ENCODE measurements at places on chromosomes 3 and 15.

- DNase-seq, result peak; percentile 69
These were observed 97.3 kb downstream of the NPAP1 start for GRCh38 chr15:24772686-24773373.

GRCh38 chr3:140341203-140341602 is 336.7 kb upstream of the TRIM42 start:
- DNase-seq, result no peak

DNA sequence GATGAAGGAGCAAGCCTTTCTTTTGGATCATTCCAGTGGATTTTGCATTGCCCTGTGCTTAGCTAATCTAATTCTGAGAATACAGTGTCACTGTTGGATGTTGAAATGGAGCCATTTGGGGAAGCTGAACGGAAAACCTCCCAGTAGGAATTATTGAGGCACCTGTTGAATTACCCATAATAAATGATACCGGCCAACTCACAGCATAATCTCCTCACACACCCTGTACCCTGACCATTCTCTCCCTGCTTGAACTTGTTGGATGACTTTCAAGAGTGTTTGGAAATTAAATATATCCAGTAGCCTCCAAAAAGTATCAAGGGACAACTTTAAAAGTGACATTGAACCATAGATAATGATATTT is 171.4 kb upstream of the HES1 start:
- DNase-seq, result no peak

- DNase-seq, result peak; percentile 84
These were observed 68.4 kb upstream of the CHRNB4 start for GRCh38 chr15:78709263-78709882.

DNA sequence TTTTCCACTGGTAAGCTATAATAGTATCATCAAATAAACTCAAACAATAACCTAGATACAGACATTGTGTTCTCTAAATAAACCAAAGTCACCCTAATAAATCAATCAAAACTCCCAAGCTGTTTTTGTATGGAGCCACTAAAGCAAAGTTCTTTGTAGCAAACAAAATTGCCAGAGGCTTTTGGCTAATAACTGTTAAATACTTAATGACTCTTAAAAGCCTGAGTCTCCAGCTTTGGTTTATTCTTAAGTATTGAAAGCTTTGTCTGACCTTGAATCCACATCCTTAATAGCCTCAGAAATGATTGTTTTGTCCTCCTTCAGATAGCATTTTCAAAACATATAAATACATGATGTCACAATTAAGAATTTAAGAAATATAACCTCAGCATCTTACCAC is 725.3 kb downstream of the SI start:
- DNase-seq, result no peak
